GOT3 (cell line): ENCODE measurements at places on chromosomes 16 and 17.

DNA sequence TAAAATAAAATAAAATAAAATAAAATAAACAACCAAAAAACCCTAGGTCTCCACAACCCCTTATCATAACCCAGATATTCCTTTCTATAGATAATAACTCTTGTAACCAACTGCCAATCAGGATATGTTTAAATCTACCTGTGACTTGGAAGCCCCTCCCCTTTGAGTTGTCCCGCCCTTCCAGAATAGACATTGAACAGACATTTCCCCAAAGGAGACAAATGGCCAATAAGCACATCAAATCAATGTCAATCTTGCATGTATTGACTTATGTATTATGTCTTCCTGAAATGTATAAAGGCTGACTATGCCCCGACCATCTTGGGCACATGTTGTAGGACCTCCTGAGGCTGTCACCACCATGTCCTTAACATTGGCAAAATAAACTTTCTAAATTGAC, 1.5 kb upstream of the MAPK7 start:
- no peak for DNase-seq

GRCh38 chr17:49631496-49631895, 46.4 kb downstream of the SPOP start:
- no peak for DNase-seq

GRCh38 chr17:37570527-37571093, 38.6 kb downstream of the SYNRG start:
- no peak for DNase-seq

DNA sequence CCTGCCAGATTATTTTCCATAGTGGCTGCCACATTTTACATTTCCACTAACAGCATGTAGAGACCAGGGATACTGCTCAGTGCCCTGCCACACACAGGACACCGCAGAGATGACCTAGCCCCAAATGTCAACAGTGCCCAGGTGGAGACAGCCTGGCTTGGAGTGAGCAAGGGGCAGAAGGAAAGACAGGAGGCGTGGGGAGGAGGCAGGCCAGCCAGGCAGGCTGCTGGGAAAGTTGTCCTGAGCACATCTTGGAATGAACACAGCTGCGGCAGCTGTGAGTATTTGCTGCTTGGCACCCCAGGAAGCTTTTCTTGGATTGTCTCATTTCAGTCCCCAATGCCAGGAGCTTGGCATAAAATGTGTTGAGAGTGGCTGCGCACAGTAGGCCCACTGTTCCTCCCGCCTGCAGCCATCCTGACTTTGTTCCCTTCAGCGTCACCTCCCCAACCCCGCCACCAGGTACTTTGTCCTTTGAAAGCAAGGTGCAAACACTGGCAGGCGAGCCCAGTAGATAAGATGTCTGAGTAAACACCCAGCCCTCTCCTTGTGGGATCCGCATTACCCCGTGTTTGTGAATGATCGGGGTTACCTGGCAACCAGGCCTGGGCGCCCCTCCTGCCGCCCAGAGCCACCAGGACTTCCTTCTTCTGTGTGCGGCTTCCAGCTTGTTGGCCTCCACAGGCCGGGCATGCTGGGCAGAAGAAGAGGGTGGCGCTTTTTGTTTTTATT, 114.0 kb downstream of the CMIP start:
- no peak for DNase-seq

GRCh38 chr16:3458278-3458851, 14.9 kb downstream of the NAA60 start:
- no peak for DNase-seq
